Coronary artery (tissue), 2 donors: ENCODE measurements at places on chromosomes 3 and 15.

DNA sequence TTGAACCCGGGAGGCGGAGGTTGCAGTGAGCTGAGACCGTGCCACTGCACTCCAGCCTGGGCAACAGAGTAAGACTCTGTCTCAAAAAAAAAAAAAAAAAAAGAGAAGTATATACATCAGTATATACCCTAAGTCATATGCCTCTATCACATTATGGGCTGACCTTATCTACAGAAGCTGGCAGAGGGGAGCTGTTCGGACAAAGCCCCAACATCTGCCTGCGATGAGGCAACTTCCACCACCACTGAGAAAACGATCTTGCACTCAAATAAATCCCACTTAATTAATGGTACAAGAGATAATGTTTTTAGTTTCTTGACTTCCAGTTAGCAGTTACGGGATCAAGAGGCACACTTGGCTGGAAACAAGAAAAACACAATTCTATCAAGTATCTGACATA, 2.2 kb downstream of the GLT8D1 start:
- no peak for DNase-seq

DNA sequence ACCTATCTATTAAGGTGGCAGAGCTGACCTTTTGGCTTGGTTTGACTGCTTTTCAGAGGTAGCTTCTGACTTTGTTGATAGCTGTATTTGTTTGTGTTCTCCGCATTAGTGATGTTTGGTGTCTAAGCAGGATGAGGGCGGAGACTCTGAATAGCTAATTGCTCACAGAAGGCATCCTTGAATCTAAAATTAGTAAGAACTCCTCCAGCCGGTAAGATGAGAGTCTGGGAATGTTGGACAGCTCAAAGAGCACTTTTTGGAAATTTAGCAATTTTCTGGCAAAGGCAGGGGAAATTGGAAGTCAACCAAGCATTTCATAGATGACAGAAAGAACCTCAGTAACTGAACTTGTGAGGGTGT, 174.1 kb downstream of the KLHL25 start:
- no peak for DNase-seq

DNA sequence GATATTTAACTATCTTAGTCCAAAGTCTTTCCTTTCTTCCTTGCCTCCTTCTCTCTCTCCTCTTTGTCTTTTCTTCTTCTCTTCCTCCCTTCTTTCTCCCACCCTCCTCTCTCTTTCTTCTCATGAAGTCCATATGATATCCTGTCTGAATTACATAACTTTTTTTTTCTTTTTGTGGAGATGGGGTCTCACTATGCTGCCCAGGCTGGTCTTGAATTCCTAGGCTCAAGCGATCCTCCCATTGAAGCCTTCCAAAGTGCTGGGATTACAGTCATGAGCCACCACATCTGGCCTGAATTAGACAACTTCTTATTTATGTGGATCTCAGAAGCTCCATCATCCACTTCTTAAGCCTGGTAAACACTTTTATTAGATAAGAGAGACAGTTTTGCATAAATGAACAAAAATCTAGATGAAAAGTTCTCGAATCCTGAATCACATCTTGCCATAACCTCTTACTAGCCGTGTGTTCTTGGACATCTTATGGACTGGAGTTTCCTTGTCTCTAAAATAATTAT, 206.5 kb downstream of the LPP start:
- DNase-seq, result no peak

- DNase-seq, result no peak
These were observed 87.8 kb downstream of the PDZRN3 start for GRCh38 chr3:73536952-73537351.

DNA sequence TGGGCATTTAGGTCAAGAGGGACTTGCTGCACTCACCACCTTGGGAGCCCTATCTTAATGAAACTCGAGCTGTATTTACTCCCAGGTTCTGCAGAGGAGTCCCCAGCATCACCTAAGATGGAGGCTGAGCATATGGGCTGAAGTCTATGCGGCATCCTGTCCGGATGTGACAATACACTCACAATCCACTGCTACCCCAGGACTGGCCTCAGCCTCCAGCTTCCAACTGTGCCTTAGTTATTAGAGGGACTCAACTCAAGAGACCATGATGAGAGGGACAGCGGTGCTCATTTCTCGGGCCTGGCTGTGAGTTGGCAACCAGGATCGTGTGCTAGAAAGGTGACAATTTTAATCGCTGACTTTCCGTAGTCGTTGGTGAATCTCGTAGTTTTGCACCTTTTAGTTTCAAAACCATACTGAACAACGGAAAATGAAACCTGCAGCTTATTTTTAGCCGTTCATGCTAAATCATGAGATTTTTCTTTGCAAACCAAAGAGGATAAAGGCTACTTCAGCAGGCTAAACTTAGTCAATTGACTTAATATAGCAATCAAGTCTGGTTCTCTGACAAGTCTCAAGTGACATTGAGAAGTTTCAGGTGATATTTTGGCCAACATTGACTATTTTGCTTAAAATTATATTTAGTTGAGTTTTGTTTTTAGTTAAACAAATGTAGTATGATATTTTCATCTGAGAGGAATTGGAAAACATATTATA, 11.1 kb downstream of the ZBTB38 start:
- no peak for DNase-seq
